ENCODE measurements at places on chromosomes 7 and 10.

- DNase-seq = no peak
Measured at GRCh38 chr10:125448596-125448995, 234.4 kb downstream of the TEX36 start.

GRCh38 chr10:69874449-69874848 lies 72.7 kb downstream of the COL13A1 start:
- peak; percentile 81 for DNase-seq

GRCh38 chr10:71437537-71438092 lies 40.9 kb downstream of the CDH23 start:
- no peak for DNase-seq

- peak; percentile 11 for DNase-seq
Measured at GRCh38 chr10:122703483-122704448, 4.1 kb upstream of the C10orf120 start.

DNA sequence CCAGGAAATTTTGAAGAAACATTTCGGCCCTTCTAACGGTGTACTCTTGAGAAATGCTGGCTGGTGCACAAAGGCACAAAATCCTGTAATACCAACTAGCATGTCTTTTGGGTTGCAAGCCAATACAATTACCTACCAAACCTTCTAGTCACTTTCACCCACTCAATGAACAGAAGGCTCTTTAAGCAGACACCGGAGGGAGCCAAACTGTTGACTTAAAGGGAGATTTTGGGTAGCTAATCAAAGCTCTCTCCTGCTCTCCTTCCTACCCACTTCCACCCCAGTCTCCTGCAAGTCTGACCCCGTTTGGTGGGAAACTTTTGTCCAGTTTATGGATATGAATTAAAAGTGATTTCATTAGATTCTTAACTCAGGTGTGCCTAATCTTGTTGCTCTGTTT lies 24.0 kb downstream of the GRM3 start:
- no peak for DNase-seq

GRCh38 chr7:16345979-16346958 lies 75.1 kb downstream of the CRPPA start:
- peak; percentile 30 for DNase-seq

DNA sequence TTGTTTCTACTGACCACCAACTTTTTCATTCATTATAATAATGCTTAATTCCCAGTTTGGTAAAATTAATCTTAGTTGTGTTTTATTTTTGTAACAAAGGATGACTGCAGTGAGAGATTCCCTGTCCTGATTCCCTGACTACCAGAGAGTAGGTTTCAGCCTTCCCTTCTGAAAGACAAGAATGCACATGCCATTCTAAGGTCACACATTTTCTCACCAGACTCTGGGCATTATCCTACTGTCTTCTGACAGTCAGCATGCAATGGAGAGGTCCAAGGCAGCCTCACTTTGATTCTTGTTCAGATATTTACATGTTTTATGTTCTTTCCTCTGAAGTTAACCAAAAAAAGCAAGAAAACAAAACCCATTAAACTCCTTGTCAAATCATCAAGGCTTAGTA lies 372.7 kb upstream of the CDC14C start:
- DNase-seq = no peak

DNA sequence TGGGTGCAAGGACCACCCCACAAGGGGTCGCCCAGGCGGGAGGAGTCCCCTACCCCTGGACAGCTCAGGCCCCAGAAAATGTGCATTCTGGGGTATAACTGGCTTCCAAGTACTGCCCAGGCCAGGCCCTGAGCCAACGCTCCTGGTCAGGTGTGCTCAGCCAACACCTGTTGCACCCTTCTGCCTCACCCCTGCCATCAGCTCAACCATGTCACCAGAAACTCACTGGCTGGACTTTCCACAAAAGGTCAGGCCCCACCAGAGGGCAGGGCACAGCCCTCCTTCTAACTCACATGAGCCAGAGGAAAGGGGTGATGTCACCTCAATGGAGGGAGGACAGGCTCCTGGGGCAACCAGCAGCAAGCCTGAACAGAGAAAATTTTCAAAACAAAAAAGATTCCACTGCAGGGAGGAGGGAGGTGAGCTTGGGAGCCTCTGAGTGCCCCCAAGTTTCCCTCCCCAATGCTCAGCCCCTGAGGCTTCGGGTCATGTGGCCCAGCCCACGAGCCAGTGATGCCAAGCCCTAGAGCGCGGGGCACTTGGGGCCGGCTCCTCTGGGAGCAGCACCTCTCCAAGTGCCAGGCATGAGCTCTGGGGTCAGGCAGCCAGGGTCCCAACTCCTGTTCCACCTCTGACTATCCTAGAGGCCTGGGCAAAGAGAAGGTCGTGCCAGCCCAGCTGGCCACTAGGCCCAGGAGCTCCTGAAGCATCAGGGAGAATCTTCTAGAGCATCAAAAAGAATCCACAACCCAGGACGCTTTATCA lies 2.2 kb downstream of the OGDHL start:
- DNase-seq = no peak

GRCh38 chr7:127946847-127947246 lies 84.4 kb downstream of the LRRC4 start:
- DNase-seq = no peak

GRCh38 chr7:113698556-113699220 lies 220.1 kb downstream of the PPP1R3A start:
- DNase-seq = peak; percentile 15

DNA sequence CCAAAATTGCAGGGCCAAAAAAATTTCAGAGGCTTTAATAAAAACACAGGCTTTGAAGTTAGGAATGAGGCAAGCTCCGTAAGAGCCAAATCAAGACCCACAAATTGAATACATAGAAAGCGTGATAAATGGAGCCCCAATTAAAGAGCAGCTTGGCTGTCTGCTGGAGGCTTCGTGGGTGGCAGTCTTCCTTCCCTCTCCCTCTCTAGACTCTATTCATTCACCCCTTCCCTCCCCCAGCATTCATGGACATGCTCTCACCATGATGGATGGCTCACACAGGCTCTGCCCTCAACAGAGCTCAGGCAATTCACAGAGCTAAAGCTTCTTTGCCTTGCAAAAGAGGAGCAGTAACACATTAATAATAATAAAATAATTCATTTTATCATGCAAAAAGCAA lies 214.1 kb downstream of the HERPUD2 start:
- DNase-seq = no peak

DNA sequence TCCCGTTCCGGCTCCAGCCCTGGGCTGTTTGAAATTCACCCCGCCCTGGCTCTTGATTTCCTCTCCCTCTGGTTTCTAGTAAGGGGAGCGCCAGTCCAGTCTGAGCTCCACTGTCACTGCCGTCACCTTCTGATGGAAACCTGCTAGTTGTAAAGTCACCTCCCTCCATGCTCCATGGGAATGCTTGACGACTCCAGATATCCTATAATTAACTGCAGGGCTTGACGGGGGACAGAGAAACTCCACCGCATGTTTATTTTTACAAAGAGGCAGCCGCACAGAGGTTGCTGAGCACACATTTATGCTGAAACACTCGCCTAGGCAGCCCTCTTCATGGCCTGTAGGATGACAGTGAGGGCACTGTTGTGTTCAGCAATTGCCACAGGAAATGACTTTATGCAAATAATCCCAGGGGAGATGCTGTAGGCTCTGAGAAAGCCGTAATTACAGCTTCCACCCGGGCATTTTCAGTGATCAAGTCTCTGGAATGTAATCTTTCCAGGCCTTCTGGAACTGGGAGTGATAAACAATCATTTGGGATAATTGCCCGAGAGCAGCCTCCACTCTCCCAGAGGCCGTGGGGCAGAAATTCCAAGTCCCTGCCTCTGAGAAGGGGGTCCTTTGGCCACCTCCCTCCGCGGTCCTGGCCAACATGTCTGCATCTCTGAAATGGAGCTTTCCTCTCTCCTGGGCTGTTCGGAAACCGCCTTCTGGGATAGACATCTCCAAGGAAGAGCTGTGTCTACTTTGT lies 300.5 kb downstream of the KLF6 start:
- no peak for DNase-seq

DNA sequence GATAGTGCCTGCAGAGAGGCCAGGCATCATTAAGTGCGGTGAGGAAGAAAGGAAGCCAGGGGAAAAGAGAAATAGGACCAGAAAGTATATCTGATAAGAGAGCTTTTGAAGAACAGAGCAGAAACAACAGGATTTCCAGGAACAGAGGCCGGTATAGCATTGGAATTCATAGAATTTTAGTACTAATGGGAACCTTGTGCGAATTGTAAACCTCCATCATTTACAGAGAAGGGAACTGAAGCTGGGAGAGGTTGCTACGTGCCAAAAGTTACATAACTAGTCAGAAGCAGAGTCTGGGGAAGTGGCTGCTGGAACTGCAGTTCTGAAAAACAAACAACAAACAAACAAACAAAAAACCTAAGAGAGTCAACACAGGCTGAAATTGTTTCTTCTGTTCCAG lies 5.4 kb upstream of the ZMYND11 start:
- DNase-seq = no peak

DNA sequence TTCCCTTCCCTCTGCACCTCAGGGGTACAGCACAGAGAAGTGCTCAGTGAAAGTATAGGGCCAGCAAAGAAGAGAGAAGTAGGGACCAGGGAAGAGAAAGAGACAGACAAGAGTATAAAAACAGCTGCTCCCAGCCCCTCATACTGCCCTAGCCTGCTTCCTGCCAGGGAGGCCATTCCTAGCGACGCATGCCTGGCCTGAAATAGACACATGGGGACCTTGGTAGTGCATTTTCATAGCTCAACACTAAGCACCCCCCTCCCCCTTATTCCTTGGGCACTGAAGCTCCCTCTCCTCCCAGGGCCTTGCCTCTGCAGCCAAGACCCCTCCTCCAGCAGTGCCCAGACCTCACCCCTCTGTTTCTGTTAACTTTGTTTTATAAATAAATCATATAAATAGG lies 64.7 kb downstream of the ZMIZ1 start:
- no peak for DNase-seq

DNA sequence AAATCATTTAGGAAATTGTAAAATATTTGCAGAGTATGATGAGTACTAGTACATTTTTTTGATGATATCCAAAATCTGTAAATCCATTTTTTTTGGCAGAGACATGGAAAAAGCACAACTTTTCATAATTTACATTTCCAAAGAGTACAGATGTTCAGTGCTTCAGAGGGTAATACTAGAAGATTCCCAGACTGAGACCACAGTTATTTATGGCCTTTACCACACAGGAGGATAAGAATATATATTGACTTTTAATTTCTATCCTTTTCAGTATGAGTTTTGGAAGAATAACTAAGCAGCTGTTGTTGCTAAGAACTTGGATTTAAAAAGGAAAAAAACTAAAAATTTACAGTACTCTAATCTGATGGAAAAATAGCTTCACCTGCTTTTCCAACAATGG lies 61.9 kb downstream of the HGF start:
- DNase-seq = no peak

DNA sequence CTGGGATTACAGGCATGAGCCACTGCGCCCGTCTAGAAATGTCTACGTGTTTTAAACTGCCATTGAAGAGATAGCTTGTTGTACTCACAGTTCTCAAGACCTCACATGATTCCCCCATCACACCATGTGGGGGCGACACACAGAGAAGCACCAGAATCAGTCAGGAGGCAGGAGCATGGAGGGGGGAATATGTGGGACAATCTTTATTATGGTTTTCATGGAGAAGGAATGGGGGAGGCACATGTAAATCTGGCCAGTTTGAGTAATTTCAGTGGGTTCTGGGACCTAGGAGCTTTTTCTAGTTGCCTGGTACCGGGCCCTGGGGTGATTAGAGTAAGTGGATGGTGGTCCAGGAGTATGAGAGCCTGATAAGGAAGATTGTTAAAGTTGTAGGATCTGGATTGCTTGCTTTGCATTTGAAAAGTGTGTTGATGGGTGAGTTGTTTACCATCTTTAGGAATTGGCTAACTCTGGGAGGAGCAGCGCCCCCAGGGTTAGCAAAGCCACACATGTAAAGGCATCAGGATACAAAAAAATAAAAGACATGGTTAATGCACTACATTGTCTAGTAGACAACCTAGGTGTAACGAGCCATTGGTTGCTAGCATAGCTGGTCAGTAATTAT lies 85.4 kb upstream of the SLC13A1 start:
- no peak for DNase-seq

DNA sequence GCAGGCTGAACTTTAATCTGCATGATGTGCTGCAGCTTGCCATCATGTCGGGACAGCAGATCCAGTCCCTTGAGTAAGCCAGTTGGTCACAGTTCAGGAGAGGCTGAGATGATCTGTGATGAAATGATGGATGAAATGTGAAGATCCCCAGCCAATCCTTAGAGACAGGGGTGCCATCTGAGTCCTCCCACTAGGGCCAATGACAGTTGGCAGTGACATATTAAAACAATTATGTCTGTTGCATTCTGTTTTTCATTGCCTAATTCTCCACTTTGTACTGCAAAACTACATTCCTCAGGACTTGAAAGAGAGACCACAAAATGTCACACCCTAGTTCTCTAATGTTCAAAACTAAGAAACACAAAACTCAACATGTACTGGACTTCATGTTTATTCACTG lies 66.3 kb upstream of the CAV2 start:
- DNase-seq = no peak

DNA sequence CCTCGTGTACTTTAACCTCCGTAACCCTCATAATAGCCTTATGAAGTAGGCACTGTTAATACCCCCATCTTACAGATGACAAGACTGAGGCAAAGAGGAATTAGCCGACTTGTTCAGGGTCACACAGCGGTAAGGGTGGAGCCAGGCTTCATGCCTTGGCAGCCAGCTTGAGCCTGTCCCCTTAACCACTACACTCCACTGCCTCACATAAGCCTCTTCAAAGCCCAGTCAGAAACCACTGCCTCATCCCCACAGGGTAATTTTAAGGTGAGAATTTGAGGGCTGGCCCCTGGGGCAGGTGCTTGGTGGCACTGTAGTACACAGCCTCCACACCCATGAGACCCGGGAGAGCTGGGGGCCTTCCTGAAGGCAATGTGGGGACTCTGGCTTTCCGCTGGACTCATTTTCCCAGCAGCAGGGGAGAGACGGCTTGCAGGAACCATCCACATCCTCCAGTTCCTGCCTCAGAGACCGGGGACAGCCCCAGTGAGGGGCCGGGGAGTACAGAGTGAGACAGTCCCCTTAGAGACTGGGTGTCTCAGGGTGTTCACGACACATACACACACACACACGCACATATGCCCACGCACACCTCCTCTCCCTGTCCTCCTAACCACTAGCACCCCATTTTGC lies 7.6 kb upstream of the C10orf105 start:
- DNase-seq = no peak

DNA sequence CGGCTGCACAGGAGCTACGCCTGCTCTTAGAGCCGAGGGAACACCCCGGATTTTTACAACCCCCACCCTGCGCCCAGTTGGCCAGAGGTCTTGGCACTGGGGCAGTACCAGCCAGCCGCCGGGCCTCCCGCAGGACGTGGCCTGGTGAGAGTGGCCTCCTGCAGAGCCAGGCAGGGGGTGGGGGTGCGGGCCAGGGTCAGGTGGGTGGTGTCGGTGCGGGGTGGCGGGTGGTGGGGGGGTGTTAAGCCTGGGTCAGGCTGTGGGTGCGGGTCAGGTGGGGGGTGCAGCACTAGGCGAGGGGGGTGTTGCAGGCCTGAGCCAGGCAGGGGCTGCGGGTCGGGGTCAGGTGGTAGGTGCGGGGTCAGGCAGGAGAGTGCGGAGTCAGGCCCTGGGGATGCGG lies 647 bp downstream of the ECHS1 start:
- DNase-seq = no peak

GRCh38 chr7:155289107-155289506 lies 8.6 kb upstream of the INSIG1 start:
- DNase-seq = no peak

Data from foreskin melanocyte (primary cell).